T-helper 22 cell (primary cell): ENCODE measurements at places on chromosomes 7 and 10.

DNA sequence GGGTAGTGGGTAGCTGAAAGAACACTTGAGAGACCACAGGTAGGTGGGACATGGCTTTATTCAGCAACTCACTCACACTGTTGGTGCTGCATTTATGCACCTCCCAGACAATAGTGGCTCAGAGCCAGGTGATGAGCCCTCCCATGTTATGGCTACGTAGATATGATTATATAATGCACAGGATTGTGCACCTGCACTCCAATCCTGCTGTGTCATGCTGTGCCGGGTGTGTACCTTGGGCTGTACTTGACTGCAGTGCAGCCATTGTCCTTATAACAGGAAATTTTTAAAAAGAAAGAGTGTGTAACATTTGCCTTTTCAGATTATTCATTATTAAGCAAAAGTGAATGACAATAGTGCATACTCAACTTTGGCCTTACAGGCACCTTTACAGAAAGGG, 366.1 kb upstream of the BMPER start:
- DNase-seq = no peak

- no peak for DNase-seq
Observed at GRCh38 chr7:86972072-86972471, 87.4 kb downstream of the ELAPOR2 start.

DNA sequence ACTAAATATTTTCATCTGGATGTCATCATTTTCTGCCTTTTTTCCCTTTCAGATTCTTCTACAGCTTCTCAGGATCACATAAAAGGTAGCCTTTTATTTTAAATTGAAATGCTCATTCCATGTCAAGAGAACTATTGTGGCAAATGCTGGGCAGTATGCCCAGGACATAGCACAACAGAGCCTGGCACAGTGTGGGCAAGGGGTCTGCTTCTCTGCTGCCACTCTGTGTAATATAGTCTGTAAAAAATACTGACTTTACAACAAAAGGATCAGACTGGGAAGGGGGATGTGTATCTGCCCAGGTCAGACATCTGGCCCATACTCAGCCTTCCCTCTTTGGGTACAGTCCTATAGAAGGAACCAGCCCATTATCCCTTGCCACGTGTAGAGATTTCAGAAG, 62.7 kb downstream of the CUZD1 start:
- no peak for DNase-seq

- no peak for DNase-seq
Observed at GRCh38 chr7:70573696-70574095, 558.2 kb upstream of the GALNT17 start.
